ENCODE measurements at places on chromosomes 6 and 20.

DNA sequence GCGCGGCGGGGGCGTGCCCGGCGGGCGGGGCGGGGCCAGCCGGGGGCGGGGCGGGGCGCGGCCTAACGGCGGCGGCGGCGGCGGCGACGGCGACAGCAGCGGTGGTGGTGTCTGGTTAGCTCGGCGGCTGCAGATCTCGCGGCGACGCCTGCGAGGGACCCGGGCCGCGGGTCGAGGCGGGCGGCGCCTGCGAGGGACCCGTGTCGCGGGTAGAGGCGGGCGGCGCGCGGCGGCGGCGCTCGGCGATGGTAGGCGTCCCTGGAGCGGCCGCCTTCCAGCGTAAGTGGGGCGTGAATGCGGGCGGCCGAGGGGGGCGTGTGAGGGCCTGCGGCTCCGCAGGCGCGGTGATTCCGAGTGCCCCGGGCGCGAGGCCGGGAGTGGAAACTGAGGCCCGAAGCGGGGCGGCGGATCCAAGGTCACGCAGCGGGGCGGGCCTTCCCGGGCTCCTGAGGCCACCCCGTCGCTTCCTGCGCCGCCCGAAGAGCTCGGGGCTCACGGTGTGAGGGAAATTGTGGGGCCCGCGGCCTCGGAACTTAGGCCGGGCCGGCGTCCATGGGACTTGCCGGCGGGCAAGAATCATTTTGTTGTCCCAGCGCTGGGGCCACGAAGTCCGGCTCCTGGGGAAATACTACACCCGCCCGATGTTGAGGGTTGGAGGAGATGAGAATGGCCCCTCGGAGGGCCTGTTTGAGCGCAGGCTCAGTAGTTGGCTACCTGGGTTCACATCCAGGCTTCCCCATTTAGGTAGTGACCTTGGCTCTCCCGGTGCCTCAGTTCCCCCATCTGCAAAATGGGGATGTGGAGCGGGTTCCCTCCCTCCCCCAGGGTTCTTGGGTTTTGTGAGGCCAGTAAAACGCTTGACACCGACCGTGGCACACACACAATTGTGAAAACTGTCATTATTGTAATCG is at the start of gene CBFA2T2:
TSS of gene CBFA2T2 (plus strand) at position 74 of the 911 bp plus-strand sequence. CDS start at position 246, 172 bp downstream.
- DNase-seq = no peak

DNA sequence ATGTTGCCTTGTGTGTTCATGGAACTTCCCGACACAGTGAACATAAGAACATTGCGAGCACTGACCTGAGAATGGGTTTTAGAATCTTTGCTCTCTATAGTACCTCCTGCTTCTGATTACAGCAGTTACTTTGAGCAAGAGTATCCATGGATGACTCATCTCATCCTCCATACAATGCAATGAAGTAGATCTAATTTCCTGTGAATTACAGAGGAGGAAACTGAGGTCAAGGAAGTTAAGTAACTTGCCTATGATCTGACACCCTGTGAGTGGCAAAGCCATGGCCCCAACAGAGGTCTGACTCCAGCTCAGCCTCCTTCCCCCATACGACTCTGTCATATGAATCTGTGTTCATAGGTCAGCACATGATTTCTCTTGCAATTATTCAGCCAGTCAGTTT is 518.1 kb downstream of the TFAP2A start:
- DNase-seq = no peak

GRCh38 chr20:62496568-62497218 is 20.9 kb upstream of the GATA5 start:
- no peak for DNase-seq

GRCh38 chr6:100096341-100096740 is 102.3 kb upstream of the MCHR2 start:
- no peak for DNase-seq
